NK-92 treated with Interleukin-12 subunit alpha and Interleukin-12 subunit beta, amount 100 ng/mL, for 24 hours (cell line): ENCODE measurements at places on chromosomes 5 and 9.

GRCh38 chr9:134995792-134996120 lies 78.0 kb upstream of the FCN1 start:
- no peak for DNase-seq

- DNase-seq = no peak
Measured at GRCh38 chr5:176183321-176184074, 54.7 kb upstream of the SIMC1 start.

- no peak for DNase-seq
Measured at GRCh38 chr5:178206166-178207101, 2.1 kb downstream of the HNRNPAB start.

DNA sequence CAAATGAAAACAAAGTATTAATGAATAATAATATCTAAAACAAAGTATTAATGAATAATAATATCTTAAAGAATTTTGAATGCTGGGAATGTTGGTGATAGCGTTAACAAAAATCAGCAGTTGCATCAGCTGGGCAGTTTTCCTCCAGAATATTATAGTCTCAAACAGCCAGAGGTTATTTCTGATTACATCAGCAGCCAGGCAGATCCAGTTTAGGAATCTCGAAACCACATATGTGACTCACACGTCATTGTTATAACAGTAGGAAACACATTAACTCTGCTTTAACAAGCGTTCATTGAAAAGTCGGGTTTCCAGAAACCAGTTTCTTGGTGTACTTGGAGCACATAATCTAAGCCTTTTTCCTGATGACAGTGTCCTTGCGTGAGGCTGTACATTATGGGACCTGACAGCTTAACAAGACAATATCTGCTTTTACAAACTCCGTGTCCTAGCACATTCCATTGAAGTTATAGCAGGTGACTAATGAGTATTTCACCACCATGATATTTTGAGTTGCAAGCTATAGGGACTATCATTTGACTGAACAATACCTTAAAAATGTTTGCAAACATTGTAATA lies 559.5 kb upstream of the KLF4 start:
- no peak for DNase-seq

GRCh38 chr5:7751874-7752273 lies 99.1 kb downstream of the CFAP90 start:
- no peak for DNase-seq

- DNase-seq = no peak
Measured at GRCh38 chr5:172641359-172642050, 442 bp downstream of the NEURL1B start.

DNA sequence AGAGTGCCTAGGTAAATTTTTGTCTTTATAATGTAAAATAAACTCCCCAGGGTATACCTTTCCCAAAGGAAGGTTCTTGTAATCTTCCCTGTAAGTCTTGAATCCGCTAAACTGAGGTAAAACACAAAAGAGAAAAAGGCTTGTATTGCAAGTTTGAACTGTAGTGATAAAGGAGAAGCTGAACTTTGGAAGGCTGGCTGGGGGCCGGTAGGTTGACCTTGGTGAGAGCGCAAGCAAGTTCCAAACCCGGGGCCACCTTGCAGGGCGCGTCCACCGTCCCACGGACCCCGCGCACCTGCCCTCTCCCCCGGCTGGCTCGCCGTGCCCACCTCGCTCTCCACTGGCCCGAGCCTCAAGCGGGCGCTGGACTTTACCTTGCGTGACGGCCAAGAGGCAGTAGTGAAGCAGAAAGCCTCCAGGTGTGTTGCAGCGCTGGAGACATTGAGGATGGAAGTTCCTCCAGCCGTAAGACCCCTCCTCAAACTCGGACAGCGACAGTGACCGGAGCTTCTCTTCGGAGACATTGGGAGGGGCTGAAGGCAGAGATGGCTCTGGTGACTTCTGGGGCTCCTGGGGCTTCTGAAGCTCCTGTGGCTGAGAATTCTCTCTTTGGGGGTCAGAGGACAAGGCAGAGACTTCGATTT lies 428 bp downstream of the SLCO4C1 start:
- no peak for DNase-seq

DNA sequence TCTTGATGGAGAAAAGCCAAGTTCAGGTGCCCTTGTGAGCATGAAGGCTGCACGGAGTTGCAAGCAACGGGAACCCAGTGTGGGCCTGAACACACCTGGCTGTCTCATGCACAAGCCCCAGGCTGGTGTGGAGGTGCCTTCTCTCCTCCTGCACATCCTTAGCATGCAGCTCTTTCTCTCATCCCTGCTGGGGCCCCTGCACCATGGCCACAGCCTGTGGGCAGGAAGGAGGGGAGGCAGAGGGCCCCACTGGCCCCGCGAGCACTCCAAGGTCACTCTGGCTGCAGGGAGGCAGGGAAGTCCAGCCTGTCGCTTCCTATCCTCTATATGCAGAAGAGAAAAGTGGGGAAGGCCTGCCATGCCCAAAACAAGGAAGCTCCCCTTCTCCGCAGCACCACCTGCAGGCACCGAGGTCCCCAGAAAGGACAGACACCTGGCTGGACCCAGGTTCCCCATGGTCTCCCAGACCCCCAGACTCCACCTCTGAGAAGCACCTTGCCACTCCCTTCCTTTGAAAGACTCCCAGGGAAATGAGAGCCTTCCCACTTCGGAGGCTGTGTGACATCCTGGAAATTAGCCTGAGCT lies 18.6 kb downstream of the STKLD1 start:
- no peak for DNase-seq

GRCh38 chr9:4654084-4654483 lies 8.0 kb upstream of the PLPP6 start:
- DNase-seq = no peak
